ENCODE measurements at places on chromosomes 1 and 21. TPM values are rescaled to one million over a fixed set of nuclear protein-coding genes. Genes with fewer than 3 reads are reported as not detected.

The OLFML2B gene
- 17.5 TPM for total RNA-seq

DNA sequence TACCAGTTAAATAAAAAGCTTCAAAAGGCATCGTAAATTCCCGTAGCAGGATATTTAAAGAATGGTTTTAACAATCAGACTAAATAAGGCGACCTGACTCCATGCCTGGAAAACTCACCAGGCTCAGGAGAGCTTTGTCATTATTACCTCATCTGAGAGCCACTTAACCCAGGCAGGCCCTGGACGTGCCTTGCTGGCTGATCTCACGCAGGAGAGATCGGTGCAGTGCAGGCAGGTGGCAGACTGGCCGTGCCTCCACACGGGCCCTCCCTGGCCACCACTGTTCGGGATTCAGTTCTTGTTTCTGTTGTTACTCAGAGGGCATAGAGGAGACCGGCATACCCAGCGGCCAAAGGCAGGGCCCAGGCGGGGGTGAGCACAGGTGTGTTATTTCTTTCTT, 6.4 kb downstream of the MT1HL1 start:
- H3K27me3 ChIP-seq: no peaks in the 10 kb centered on the region
- H3K4me1 ChIP-seq: no peaks in the 10 kb centered on the region

DNA sequence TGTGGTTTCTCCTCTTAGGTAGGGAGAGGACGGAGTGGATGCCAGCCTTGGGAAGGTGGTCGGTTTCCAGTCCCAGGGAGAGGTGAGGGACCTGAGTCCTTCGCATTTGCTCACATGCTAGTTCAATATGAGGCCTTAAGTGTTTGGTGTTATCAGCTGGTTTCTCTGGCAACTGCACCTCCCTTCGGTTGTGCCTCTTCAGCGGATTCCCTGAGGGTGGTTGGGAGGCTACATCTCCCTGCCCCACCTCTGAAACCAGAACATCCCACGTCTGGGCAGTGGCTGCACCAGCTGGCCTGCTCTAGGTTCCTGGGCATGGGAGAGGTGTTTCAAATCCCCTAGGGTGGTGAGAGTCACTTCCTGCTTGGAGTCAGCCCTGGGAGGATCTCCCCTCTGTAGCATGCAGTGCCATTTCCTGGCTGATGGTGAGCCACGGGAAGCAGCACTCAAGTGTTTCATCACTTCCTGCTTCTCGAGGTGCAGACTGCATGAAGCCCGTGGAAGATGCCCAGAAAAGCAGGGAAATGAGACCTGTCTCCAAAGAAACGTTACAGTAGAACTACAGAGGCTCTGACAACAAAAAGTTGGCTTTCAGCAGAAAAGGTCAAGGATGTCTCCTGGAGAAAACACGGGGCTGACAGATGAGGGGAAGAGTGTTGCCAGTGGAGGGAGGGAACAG, 4.5 kb downstream of the TMEM125 start:
- peak; percentile 64 for DNase-seq
- H3K4me3 ChIP-seq: no peak overlapping the region
- peak overlapping the region; percentile 47 for H3K27ac ChIP-seq
- no peaks in the 10 kb centered on the region for H3K27me3 ChIP-seq
- peaks cover 7% of the 10 kb centered on the region for H3K4me1 ChIP-seq
- no peaks in the 10 kb centered on the region for H3K36me3 ChIP-seq

- no peak overlapping the region for H3K4me3 ChIP-seq
- H3K4me1 ChIP-seq: no peaks in the 10 kb centered on the region
- no peak for DNase-seq
- H3K27me3 ChIP-seq: no peaks in the 10 kb centered on the region
- H3K27ac ChIP-seq: no peak overlapping the region
These were observed 9.5 kb upstream of the PADI3 start for GRCh38 chr1:17239420-17239819.

DNA sequence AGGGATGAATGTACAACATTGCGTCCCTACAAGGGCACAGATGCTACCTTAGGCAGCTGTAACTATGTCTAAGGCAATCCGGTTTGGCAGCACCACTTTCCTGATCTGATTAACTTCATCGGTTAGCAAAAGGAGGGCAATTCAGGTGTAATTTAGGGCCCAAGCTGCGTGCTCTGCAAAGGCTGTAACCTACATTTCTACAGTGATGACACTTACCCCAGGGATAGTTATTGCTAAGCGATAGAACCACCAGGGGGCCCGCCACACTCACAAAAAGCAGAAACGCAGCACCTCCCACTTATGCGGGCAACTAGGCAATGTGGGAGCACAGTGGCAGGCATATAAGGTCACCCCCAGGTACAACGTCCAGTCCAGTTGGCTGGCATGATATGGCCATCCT, 113.5 kb downstream of the GDAP2 start:
- no peaks in the 10 kb centered on the region for H3K27me3 ChIP-seq
- DNase-seq: no peak
- H3K4me3 ChIP-seq: no peak overlapping the region
- no peaks in the 10 kb centered on the region for H3K4me1 ChIP-seq
- no peaks in the 10 kb centered on the region for H3K36me3 ChIP-seq

- DNase-seq: no peak
- H3K27ac ChIP-seq: peak overlapping the region; percentile 55
- no peaks in the 10 kb centered on the region for H3K36me3 ChIP-seq
- H3K27me3 ChIP-seq: no peaks in the 10 kb centered on the region
- H3K4me3 ChIP-seq: no peak overlapping the region
These were observed 2.9 kb upstream of the FCMR start for GRCh38 chr1:206924592-206925105.

GRCh38 chr1:156153362-156153761, at the start of gene SEMA4A:
Gene SEMA4A (plus strand): TSS chr1:156153585. CDS start chr1:156154579, 994 bp downstream.
- H3K4me3 ChIP-seq: peak within 1 kb of the TSS; percentile 37
- peak; percentile 80 for DNase-seq
- H3K27me3 ChIP-seq: no peaks in the 10 kb centered on the region
- H3K27ac ChIP-seq: peak within 1 kb of the TSS; percentile 51
- H3K4me1 ChIP-seq: peaks cover 12% of the 10 kb centered on the region

The TEDDM1 gene
- total RNA-seq: not detected
